Cardiac atrium fibroblast (primary cell): ENCODE measurements at places on chromosomes 2 and 18. TPM values are rescaled to one million over a fixed set of nuclear protein-coding genes. Genes with fewer than 3 reads are reported as not detected.

Gene RAMP1
- total RNA-seq = 8.1 and 13.8 TPM in 2 replicates

Gene NTSR2
- not detected in 2 replicates for total RNA-seq

Gene APOB
- total RNA-seq = under 0.01 TPM in 2 replicates

Gene REG3G
- total RNA-seq = not detected in 2 replicates

Gene CASP10
- 5.2 and 9.7 TPM in 2 replicates for total RNA-seq

Gene DYSF
- 6.3 and 12.2 TPM in 2 replicates for total RNA-seq

Gene RNU2-63P
- total RNA-seq = not detected in 2 replicates

Gene CFAP65
- not detected in 2 replicates for total RNA-seq

Gene CCDC74B
- 3.1 and 6.0 TPM in 2 replicates for total RNA-seq

Gene CHRND
- total RNA-seq = not detected in 2 replicates

Gene DNAH6
- under 0.01 TPM in 1 of 2 replicates, not detected in the other for total RNA-seq

Gene MARCO
- not detected in 2 replicates for total RNA-seq

Gene LYG2
- total RNA-seq = not detected in 2 replicates

Gene ALPP
- total RNA-seq = not detected in 2 replicates

Gene SCLY
- 9.9 and 14.6 TPM in 2 replicates for total RNA-seq

Gene CDH19
- total RNA-seq = 8.1 and 14.4 TPM in 2 replicates

Gene MOCOS
- 1.1 and 2.3 TPM in 2 replicates for total RNA-seq

Gene PCARE
- not detected in 2 replicates for total RNA-seq

Gene KCNJ3
- total RNA-seq = not detected in 2 replicates

Gene SOS1
- total RNA-seq = 25.6 and 28.5 TPM in 2 replicates

Gene FOXD4L1
- total RNA-seq = 0.16 TPM in 1 of 2 replicates, not detected in the other

Gene ALPI
- total RNA-seq = not detected in 2 replicates

Gene RAPH1
- 23.1 and 39.9 TPM in 2 replicates for total RNA-seq
